ENCODE measurements at places on chromosomes 13 and 19.
A peak's percentile ranks its signal among the peaks of the same experiment; 100 is the strongest.

DNA sequence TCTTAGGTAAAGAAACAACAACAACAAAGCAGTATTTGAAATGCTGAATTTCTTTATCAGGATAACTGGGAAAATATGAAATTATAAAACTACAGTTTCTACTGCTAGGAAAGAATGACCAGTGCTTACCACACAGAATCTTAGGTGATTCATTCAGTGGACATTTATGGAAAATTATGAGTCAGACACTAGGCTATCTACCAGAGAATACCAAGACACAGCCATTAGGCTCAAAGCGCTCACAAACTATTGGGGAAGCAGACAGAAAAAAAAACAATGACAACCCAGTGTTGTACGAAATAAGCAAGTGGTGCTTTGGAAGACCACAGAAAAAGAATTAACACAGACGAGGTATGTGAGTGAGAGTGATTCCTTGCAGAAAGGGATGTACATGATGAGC lies 1019.5 kb downstream of the PCDH9 start:
- no peak for DNase-seq

- DNase-seq, result no peak
These were observed 1.5 kb downstream of the OR10H1 start for GRCh38 chr19:15813916-15814315.

DNA sequence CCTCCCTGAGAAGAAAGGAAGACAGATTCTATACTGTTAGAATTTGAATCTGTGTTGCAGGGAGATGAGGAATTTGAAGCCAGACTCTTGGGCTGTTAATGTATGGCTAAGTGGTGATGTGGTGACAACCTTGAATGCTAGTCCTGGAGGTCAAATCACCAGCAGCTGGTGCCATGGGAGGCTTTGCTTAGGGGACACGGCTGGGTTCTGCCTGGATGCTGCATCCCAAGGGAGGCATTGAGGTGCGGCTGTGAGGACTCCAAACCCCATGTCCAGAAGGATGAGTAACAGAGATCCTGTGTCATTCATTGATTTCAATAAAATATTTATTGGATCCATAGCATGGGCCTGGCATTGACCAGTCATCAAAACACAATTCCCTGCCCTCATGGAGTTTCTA lies 42.3 kb downstream of the RFX2 start:
- no peak for DNase-seq

DNA sequence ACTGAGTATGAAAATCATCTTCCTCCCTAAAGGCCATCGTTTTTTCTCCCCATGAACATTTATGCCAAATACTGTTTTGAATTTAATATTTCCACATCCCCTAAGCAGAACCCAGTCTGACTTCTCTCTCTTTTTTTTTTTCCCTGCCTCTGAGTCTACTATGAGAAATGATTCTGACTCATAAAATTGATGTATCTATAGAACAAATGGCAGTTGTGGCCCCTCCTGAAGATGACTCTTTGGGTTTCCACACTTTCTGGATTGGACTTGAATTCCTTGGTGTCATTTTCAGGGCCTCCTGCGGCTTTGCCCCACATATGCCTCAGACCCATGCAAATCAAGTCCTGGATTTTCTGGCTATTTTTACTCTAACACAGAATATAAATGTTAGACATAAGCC lies 22.7 kb upstream of the NAXD start:
- no peak for DNase-seq

- DNase-seq, result no peak
These were observed 57.7 kb downstream of the ANKRD10 start for GRCh38 chr13:110856942-110857835.

GRCh38 chr19:13347367-13347766 lies 158.9 kb downstream of the CACNA1A start:
- DNase-seq, result no peak

DNA sequence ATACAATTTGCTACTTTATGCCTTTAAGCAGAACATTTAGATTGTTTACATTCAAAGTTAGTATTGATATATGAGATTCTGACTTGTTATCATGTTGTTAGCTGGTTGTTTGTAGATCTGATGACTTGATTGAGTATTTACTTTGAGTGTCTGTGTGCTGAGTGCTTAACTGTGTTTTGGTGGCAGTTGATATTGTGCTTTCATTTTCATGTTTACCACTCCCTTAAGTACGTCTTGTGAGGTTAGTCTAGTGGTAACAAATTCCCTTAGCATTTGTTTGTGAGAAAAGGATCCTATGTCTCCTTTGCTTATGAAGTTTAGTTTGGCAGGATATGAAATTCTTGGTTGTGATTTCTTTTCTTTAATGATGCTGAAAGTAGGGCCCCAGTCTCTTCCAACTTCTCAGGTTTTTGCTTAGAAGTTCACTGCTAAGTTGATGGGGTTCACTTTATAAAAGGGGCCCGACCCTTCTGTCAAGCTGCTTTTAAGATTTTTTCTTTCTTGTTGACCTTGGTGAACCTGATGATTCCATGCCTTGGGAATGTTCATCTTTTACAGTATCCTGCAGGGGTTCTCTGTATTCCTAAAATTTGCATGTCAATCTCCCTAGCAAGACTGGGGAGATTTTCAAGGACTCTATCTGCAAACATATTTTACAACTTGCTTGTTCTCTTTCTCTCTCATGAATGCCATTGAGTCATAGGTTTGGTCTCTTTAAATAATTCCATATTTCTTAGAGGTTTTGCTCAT lies 1095.4 kb upstream of the PCDH20 start:
- DNase-seq, result no peak

DNA sequence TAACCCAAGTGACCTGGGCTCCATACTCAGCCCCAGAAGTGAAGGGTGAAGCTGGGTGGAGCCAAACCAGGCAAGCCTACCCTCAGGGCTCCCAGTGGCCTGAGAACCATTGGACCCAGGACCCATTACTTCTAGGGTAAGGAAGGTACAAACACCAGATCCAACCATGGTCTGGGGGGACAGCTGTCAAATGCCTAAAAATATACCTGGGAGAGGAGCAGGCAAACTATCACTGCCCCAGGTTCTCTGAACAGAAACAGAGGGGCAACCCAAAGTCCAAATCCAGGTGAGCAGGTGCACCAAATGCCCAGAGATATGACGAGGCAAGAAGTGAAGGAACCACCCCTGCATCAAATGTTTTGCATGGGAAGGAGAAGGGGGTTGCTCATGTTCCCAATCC lies 6.1 kb upstream of the CEACAM7 start:
- no peak for DNase-seq

GRCh38 chr19:45917421-45918091 lies 3.0 kb upstream of the NANOS2 start:
- DNase-seq, result no peak

DNA sequence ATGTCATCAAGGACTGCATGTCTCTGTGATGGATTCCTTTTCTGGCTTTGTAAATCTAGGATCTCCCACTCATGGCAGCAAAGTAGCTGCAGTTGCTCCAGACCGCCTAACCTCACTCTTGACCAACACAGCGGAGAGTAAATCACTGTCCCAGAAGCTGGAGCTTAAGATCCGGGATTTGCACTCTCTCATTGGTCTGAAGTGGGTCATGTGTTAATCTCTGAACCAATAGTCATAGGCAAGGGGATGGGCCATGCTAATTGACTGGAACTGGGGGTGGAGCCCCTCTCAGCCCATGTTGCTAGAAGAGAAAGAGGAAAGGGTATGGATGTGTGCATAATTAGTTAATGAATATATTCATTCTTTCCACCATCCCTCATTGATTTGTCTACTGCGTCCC lies 34.0 kb downstream of the VAV1 start:
- no peak for DNase-seq

GRCh38 chr19:383922-384798 lies 24.8 kb downstream of the C2CD4C start:
- no peak for DNase-seq

DNA sequence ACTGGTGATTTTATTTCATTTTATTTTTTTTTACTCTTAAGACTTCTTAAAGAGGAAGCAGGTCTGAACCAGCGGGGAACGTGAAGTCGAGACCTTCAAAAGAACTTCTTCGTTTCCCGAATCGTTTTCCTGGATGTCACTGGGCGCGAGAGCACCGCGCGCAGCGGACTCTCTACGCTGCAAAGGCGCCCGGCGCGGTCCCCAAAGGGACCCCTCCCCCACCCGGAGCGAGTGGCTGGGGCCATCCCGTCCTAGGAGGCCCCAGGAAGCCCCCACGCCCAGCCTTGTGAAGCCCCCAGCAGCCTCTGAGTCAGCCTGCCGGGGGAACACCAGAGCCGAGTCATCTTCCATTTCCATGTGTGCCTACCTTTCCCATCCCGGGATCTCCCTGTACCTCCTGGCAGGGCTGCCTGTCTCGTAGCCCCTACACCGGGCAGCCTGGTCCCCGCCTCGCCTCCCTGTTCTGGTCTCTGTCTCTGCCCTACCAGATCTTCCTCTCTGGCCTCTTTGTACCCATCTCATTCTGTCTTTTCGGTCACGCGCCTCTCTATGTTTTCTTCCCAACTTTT lies 608 bp downstream of the CD70 start:
- peak; percentile 23 for DNase-seq

DNA sequence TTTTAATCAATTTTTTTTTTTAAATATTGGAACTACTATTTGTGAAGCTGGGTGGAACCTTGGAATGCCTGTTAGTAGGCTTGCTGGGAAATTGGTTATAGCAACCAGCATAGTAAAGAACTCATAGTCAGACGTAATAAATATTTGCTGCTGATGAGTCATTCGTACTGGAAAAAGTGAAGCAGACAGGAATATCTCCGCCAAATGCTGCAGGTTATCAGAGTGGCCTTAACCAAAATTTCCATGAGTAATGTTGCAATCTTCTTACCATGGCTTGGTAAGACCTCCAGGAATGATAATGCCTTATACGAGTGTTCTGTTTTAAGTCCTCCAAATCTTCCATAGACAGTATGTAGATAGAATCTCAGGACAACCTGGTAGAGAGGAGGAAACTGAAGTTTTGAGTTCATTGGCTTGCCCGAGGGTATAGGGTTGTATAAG lies 34.2 kb downstream of the MBNL2 start:
- DNase-seq, result no peak
